ENCODE measurements at places on chromosomes 6 and 20.

GRCh38 chr20:48612335-48612734 lies 215.5 kb downstream of the PREX1 start:
- no peak for DNase-seq

DNA sequence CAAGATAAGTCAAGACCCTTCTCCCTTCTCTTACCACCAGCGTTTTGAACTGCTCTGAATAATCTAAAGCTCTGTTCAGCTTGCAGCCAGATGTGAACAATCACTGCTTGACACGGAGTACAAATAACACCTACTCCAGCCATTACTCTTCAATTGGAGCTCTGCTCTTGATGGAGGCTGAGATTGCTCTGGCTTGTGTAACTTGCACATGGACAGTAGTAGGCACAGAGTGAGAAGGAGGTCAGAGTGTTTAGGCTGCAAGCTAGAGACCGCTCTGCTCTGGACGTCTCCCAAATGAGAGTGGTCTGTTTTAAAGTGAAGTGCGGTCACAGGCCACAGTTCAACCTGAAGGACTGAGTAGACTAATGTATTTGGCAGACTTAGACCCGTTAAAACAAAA lies 158.3 kb downstream of the HDGFL1 start:
- no peak for DNase-seq

GRCh38 chr6:11040134-11040533 lies 4.0 kb downstream of the ELOVL2 start:
- no peak for DNase-seq

GRCh38 chr20:34389954-34390555 lies 27.0 kb downstream of the ITCH start:
- no peak for DNase-seq

GRCh38 chr6:40932366-40932765 lies 106.7 kb downstream of the UNC5CL start:
- DNase-seq: no peak

GRCh38 chr20:57594092-57594951 lies 25.9 kb downstream of the ZBP1 start:
- DNase-seq: peak; percentile 21

DNA sequence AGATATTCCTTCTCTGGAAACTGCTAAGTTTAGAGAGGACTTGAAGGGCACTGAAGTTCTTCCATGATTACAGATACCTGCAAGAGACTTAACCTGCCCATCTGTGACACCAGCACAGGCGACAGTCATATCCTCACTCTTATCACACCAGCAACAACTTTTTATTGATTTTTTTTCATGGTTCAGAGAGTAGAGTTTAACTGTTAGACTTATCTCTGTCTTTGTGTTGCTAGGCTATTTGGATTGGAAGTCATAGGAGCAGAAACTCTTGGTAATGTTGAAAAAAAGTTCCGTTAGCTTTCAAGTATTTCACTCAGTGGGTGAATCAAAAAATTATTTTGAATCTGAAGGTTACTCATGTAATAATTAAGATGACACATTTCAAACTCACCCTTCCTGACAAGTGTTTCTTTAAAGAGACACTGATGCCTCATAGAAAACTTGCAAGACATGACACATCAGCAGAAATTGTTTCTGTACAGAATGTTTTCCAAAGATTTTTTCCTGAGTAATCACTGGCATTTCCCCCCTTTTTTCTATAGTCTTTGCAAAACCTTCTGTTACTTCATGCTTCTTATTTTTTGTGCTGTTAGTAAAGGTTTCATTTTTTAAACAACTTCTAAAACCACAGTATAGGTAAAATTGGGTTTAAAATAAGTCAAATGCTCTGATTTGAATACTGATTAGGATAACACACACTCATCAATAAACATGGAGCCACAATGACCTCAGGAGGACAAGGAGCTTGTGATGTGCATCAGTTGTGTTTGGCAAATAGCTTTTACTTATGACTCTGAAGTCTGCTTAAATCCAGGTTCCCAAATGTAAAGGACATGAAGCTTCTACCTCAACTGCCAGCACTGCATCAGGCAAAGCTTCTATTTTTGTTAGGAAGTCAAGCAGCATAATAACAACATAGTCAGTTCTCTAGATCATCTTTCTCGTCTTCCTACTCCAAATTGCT lies 252.9 kb upstream of the MAN1A1 start:
- DNase-seq: no peak

GRCh38 chr6:52190409-52190808 lies 4.2 kb downstream of the IL17A start:
- DNase-seq: no peak

GRCh38 chr6:43173591-43174262 lies 2.7 kb downstream of the SRF start:
- no peak for DNase-seq

GRCh38 chr20:16360668-16361067 lies 212.6 kb downstream of the KIF16B start:
- DNase-seq: no peak

- DNase-seq: no peak
Measured at GRCh38 chr20:9837634-9838033, 1.2 kb downstream of the PAK5 start.

DNA sequence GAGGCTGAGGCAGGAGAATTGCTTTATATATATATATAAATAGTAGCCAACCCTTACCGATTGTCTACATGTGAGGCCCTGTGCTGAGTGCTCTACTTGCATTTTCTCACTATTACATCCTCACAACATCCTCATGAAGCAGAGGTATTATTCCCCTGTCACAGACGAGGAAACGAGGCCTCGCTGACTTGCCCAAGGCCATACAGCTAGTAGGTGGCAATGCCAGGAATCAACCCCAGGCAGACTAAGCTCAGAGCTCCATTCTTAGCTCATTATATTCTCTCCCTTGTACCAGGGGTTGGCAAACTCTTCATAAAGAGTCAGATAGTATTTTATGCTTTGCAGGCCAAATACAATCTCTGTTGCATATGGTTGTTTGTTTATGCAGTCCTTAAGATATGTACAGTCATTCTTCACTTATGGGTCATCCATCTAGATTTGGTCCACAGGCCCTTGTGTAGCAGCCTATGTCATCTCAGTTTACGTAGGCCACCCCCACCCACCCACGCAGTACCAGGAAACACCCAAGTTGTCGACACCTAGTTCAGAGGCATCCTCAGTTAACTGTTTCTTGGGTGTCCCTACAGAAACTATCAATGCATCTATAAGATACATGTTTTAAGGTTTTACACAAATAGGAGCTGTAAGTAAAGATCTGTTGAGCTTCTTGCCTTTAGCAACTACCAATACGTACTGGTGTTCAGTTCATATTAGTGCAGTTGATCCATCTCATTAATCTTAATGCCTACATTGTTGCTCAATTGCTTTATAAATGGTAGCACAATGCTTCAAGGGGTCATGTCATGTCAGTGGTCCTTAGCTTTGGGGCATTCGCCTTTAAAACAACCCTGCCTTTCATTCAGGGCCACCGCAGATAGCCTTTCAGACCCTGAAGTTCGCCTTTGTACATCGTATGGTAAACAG lies 3.0 kb downstream of the CASS4 start:
- DNase-seq: no peak

GRCh38 chr20:52948491-52948890 lies 23.7 kb upstream of the TSHZ2 start:
- no peak for DNase-seq

GRCh38 chr6:7523922-7524321 lies 17.5 kb upstream of the DSP start:
- DNase-seq: no peak

- no peak for DNase-seq
Measured at GRCh38 chr6:46190889-46191288, 20.1 kb upstream of the ENPP5 start.

DNA sequence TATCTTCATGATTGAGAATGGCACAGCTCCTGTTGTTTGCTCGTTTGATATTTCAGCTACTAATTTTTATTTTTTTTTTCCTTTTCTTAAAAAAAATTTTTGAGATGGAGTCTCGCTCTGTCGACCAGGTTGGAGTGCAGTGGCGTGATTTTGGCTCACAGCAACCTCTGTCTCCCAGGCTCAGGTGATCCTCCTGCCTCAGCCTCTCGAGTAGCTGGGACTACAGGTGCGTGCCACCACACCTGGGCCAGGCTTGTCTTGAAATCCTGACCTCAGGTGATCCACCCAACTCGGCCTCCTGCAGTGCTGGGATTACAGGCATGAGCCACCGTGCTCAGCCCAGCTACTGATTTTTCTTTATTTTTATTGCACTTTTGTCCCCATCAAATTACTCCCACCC lies 150.2 kb upstream of the SIM1 start:
- DNase-seq: no peak

GRCh38 chr20:59627298-59627697 lies 23.0 kb downstream of the PHACTR3 start:
- no peak for DNase-seq

DNA sequence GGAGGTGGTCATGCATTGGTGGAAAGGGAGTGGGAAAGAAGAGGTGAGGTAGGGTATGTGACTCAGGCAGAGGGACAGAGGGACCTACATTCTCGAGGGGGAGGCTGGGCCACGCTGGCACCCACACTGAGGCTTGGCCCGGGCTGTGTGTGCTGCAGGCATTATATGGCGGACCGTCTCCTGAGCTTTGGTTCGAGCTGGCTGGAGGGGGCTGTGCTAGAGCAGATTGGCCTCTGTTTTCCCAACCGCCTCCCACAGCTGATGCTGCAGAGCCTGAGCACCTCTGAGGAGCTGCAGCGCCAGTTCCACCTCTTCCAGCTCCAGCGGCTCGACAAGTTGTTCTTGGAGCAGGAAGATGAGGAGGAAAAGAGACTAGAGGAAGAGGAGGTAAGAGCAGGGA lies 23.4 kb downstream of the DNPH1 start:
- DNase-seq: no peak

DNA sequence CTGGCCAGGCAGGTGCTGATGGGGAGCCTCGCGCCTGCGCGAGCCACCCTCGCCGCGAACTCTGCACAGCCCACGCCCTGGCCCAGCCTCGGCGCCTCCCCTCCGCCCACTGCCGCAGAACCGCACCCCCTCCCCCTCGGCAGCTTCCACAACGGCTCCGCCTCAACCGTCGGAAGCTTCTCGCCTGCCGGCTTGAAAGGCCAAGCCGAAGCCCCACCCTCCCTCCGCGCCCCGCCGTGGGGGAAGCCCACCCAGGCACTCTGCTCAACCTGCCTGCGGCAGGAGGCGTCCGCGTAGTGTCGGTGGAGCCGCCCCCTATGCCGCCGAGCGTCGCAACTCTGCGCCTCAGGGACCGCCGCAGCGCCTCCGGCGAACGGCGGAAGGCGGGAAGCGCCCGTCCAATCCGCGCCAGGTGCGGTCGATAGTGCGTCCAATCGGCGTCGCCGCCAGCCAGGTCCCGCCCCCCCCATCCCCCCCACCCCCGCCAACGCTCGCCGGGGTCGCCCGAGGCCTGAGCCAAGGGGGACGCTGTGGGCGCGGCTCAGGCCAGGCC lies at the start of gene SYCP2:
Gene SYCP2 (minus strand): TSS at position 342 of the 553 bp plus-strand sequence. CDS start 11,224 bp downstream, outside the sequence.
- peak; percentile 71 for DNase-seq

Data from NCI-H1092 treated with DMSO at 0.1 percent for 48 hours (cell line).